ENCODE measurements at places on chromosomes 4 and X.

DNA sequence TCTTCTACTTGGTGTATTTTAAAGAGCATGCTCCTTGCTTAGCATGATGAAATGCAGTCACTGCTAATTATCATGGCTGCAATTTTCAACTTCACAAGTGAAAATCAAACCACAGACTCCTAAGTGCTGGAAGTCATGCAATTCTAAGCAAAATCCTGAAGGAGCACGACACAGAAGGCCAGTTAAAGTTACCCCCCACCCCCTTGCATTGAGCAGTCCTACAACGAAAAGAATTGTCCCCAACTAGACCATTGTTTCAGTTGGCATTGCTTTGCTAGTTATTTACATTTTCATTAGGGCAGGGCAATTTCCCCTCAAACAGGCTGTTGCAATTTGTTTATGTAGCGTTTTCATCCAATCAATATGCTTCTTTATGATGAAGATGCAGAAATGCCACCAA, 321.2 kb downstream of the PCDH7 start:
- no peak for DNase-seq

DNA sequence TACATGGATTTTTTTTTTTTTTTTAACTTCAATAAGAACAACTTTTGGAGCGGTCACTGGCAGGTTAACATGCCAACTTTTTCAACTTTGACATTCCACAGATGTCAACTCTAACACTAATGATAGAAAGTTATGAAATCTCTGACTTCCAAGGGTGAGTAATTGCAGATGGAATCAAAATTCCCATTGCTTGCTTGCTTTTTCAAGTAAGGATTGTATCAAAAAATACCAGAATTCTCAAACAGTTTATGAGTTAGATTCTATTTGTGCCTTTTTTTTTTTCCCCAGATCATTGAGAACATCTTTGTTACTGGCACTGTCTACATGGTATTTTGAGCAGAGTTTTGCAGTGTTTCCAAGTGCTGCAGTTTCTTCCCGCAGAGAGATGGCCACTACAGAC, 50.3 kb upstream of the OTUD4 start:
- no peak for DNase-seq

- no peak for DNase-seq
These were observed 3.7 kb downstream of the PCGF3 start for GRCh38 chr4:709348-709747.

- DNase-seq = no peak
These were observed 1.0 kb downstream of the CYSLTR1 start for GRCh38 chrX:78326401-78326800.

Data from CD4-positive, alpha-beta T cell treated with Interleukin-10 for 1 hour (primary cell).